ENCODE measurements at places on chromosomes 6 and 20.

GRCh38 chr6:13026557-13026956, 301.8 kb downstream of the TBC1D7 start:
- DNase-seq = no peak

DNA sequence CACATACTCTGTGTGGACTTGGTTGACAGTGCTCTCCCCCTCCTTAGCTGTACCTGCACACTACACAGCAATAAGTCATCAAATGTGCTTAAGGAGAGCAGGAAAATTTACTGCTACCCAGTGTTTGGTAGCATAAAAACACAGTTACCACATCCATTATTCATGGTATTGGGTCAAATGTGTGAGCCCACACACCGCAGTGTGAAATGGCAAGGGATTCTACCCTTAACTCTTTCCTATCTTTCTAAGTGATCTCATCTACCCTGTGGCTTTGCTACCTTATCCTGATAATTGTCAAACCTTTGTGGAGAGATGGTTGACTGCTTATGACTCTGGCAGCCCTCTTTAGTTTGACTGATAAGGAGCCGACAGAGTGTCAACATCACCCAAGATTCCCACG, 47.6 kb downstream of the STX11 start:
- no peak for DNase-seq

- DNase-seq = no peak
Measured at GRCh38 chr6:119076173-119076572, 2.3 kb downstream of the FAM184A start.

GRCh38 chr6:157693867-157694266, 129.2 kb upstream of the SNX9 start:
- DNase-seq = no peak

DNA sequence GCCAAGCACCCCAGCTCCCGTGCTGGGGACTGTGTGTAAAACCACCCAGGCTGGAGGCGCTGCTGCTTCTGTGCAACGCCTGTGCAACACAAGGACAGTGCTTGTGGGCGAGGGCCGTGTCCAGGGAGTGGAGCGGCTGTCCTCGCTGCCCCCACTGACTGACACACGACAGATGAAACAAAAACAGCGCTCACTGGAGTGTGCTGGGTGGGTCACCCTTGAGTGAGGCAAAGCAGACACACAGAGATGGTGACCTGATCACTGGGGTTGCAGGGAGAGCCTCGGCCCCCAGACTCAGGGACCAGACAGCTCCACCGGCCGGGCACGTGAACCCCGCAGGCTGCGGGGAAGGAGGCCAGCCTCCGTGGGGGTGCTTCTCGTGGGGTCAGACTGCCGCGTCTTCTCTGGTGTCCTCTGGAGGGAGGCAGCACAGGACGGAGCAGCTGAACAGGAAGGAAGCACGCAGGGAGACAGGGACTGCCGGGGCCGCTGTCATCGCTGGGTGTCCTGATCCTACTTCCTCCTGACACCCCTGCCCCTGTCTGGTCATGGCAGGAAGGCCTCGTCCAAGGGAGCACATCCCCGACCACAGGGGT, 75.9 kb upstream of the CST7 start:
- no peak for DNase-seq

- DNase-seq = no peak
Measured at GRCh38 chr6:160519133-160519532, 144.9 kb downstream of the LPA start.

DNA sequence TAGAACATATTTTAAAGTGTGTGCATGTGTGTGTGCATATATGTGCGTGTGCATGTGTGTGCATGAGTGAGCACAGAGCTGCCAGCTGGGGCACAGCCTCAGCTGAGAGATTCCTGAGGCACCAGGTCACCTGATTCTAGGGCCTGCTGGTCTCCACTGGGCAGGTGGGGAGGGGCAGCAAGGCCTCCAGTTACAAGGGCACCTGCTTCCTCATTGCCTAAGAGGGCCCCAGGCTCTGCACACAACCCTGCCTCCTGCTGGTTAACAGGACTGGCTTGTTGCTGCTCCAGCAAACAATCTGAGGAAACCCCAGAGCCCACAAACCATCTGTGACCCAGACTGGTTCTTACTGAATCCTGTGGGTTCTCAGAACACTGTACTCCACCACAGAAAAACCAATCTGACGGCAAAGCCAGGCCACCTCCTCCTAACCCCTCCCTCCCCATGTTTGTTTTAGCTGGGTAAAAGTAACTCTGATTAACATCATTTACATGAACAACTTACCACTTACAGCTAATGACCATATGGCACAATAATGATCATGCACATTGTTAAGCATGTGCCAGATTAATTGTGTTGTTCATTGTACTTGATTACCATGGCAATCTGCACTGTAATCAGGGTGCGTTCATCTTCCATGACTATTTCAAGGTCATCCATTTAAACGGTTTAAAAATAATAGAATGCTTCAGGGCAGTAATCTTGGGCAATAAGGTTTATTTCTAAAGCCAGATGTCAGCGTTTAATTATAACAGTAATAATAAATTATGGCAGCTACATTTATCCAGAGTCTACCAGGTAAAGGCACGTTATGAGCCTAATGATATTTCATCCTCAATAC, 23.1 kb upstream of the UBE2J1 start:
- peak; percentile 45 for DNase-seq

- no peak for DNase-seq
Measured at GRCh38 chr6:126173265-126173664, 166.7 kb upstream of the CENPW start.

- no peak for DNase-seq
Measured at GRCh38 chr20:54657268-54657826, 182.0 kb downstream of the DOK5 start.

DNA sequence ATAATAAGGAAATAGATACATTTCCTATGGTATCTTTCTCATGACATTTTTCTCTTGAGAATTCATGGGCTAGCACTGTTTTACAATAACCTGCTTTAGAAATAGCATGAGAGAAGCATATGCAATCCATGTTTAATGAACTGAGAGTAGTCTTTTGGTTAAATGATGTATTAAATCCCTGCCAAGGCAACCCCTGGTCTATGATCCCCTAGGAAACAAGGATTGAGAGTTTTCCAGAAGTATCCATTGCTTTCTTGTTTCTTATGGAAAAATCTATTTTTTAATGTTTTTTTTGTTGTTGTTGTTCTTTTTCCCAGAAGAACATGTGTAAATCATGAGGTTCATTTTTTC, 390.5 kb upstream of the HSF2 start:
- no peak for DNase-seq

DNA sequence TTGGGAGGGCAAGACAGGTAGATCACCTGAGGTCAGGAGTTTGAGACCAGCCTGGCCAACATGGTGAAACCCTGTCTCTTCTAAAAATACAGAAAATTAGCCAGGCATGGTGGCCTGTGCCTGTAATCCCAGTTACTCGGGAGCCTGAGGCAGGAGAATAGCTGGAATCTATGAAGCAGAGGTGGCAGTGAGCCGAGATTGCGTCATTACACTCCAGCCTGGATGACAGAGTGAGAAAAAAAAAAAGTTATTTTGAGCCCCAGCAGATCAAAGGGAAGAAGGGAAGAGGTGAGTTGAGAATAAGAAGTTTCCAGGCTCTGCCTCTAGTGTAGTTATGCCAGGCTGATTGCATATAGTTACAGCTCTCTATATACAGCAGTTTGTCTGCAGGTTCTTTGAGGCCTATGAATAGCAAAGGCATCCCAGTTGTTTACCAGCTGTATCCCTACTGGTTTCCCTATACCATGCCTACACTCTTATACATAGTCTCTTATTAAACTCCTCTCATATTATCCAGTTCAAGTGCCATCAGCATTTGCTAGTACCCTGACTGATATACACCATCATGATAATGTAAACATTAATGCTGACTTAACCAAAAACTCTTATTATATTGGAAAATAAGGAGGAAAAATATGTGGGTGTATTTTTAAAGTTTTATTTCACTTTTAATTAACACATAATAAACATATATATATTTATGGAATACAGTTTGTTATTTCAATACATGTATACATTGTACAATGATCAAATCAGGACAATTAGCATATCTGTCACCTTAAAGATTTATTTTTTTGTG, 823.6 kb upstream of the ADGRB3 start:
- DNase-seq = no peak
